ENCODE measurements at places on chromosomes 3 and 15.

DNA sequence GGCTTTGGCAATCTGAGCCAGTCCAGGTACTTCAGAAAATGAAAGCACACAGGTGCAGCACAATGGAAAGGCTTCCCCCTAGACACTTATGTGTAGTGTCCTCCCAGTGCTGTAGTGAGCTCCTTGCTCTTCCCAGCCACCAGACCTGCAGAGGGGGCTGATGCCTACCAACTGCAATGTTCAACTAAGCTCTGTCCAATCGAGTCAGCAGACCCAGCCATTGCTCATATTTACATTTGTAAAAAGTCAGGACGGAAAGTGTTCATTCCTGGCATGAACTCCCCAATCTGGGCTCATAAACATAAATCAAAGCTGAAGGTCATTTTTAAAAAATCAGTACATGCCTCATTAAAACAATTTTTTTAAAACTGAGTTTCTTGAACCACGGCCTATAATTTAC lies 73.0 kb downstream of the FOXP1 start:
- DNase-seq, result no peak

DNA sequence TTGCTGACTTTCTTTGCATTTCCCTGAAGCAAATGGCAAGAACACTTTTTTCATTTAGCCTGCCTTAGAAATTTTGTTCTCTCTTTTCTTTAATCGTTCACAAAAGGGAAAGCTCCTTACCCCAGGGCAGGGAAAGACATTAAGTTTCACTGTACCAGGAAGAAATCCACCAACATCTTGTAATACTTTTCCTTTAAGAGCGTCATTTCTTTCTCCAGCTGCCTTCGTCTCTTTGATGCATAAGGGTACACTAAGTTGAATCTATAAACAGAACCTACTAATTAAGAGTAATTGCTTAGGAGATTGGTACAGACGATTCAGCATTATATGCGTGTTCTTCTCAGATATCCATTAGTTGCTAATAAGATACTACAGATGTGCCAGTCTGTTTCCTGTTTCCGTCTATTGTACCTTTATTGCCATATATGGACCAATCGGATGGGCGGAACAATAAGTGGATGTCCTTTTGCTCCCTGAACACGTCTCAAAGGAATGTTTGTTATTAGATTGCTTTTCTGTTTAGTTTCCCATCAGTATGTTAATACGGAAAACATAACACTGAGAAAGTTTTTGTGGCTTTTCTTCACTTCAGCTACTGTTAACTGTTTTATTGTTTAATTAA lies 276.7 kb upstream of the RARB start:
- no peak for DNase-seq

DNA sequence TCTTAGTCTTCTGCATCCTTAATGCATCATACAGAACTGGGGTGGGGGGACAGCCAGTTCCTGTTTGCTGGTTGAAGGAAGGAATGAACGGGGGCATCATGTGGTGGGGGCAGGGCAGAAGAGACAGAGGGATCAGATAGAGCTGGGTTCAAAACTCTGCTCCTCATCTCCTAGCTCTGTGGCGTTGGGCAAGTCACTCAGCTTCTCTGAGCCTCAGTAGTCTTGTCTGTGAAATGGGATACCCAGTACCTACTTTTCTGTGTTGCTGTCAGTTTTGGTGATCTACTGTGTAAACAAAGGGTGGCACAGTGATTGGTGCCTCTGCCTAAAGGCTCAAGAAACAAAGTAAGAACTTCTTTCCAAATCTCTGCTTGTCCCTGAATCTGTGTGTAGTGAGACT lies 36.3 kb downstream of the RHCG start:
- no peak for DNase-seq

- DNase-seq, result no peak
These were observed 251.7 kb downstream of the GRM7 start for GRCh38 chr3:7112523-7113056.

DNA sequence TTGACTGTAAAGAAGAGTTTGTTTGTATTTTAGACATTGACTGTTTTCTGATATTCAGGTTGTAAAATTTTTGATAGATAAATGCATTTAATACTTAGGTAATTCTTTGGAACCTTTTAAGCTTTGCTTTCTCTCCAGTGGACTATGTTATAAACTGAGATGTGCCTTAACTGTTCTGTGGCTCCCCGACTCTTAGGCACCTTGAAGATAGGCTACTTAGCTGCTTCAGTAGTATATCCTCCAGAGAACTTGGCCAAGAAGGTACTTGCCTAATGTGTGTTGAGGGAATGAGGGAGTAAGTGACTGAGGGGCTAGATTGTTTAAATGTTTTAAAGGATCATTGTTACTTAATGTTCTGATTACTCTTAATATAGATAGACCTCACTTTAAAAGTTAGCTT lies 141.3 kb upstream of the LRRFIP2 start:
- no peak for DNase-seq

DNA sequence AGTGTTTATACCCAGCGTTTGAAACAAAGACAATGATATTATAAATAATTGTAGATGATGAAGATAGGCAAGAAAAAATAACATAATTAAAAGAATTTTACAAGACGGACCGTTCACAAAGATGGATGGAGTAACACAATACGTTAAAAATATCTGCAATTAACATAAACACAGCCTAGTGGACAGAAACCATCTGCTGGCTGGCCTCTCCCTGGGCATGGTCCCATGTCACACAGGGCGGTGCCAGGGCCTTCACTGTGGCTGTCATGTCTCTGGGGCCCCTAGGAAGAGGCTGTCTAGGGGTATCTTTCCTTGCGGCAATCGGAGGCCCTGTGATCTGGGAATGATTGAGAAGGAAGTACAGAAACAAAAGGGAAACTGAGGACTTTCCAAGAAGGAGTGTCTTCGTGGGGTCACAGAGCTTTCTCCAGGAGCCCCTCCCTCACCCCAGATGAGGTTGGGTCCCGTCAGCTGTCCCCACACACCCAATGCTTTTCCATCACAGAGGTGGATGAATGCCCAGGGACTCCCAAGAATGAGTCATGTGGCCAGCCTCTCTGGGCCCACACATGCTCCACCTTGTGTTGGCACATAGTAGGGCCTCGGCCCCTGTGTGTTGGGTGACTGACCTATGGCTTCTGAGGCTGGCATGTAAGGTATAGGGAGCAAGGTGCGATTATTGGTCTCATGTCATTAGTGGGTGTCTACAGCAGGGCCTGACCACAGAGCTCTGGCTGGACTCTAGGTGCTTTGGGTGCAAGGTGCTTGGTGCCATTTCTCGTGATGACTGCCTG lies 87.1 kb downstream of the DNAJB8 start:
- DNase-seq, result no peak
